ENCODE measurements at places on chromosomes 3 and 15. TPM values are rescaled to one million over a fixed set of nuclear protein-coding genes. Genes with fewer than 3 reads are reported as not detected.

The SLC28A1 gene
- total RNA-seq = not detected

The RHOV gene
- under 0.01 TPM for total RNA-seq

The PLOD2 gene
- 239 TPM for total RNA-seq

The SLC2A2 gene
- total RNA-seq = 0.09 TPM

The GASK1A gene
- total RNA-seq = 0.85 TPM

The EPHA6 gene
- total RNA-seq = under 0.01 TPM

The MYO5C gene
- 0.09 TPM for total RNA-seq

The SCN11A gene
- under 0.01 TPM for total RNA-seq

The GNL3 gene
- total RNA-seq = 122 TPM

The LAMB2 gene
- total RNA-seq = 458 TPM

The LACTB gene
- total RNA-seq = 23.2 TPM

The PLXNA1 gene
- 30.3 TPM for total RNA-seq

The CEP152 gene
- total RNA-seq = 8.0 TPM

The RARRES1 gene
- total RNA-seq = 166 TPM

The RLBP1 gene
- total RNA-seq = not detected

The ALAS1 gene
- total RNA-seq = 44.9 TPM

The AMOTL2 gene
- 92.3 TPM for total RNA-seq

The HRH1 gene
- 37.0 TPM for total RNA-seq

The TLR9 gene
- total RNA-seq = under 0.01 TPM

The NAALADL2 gene
- total RNA-seq = 13.7 TPM

The PBRM1 gene
- total RNA-seq = 56.7 TPM

Data from smooth muscle cell of bladder (primary cell).